Breast epithelium (tissue), 4 donors: ENCODE measurements at places on chromosomes 7 and 10. TPM values are rescaled to one million over a fixed set of nuclear protein-coding genes. Genes with fewer than 3 reads are reported as not detected.

Gene HMX3
- total RNA-seq, result not detected

- H3K4me3 ChIP-seq, result peak overlapping the region; percentile 86
- H3K27me3 ChIP-seq, result no peaks in the 10 kb centered on the region
- no peak for DNase-seq
- H3K36me3 ChIP-seq, result no peaks in the 10 kb centered on the region
Observed at GRCh38 chr10:70053841-70054288, 1.2 kb downstream of the MACROH2A2 start.

DNA sequence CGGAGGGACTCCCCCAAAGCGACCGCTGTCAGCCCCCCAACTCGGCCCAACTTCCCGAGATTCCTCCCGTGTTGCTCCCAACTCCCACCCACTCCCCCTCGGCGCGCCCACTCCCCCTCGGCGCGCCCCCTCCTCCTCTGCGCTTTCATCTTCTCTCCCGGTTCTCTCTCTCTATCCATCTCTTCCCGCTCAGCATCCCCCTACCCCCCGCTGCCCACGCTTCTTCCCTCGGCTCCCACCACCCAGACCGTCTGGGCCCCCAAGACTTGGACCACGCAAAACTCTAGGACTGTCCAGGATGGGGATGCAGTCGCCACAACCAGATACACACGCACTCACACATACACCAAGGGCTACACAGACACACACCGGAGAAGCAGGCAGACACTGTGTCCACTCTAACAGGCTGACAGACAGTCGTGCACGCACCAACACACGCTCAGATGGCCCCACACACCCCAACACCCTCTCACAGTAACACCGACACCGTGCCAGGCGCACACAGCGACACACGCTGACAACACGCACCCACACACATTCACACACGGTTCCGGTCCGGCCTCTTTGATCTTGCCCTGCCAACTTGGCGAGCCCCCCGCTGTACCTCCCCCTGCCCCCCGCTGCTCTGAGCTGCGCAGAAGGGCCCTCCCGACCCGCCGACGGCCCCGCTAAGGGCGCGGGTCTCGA, 1.1 kb downstream of the GRID1 start:
- DNase-seq, result peak; percentile 50
- H3K4me3 ChIP-seq, result peak overlapping the region; percentile 77
- peaks cover 48% of the 10 kb centered on the region for H3K27me3 ChIP-seq
- H3K27ac ChIP-seq, result no peak overlapping the region
- H3K36me3 ChIP-seq, result no peaks in the 10 kb centered on the region

GRCh38 chr10:4635388-4635787, 190.6 kb upstream of the AKR1E2 start:
- no peak for DNase-seq
- H3K4me1 ChIP-seq, result no peaks in the 10 kb centered on the region
- H3K27ac ChIP-seq, result no peak overlapping the region
- no peaks in the 10 kb centered on the region for H3K27me3 ChIP-seq
- no peak overlapping the region for H3K4me3 ChIP-seq

DNA sequence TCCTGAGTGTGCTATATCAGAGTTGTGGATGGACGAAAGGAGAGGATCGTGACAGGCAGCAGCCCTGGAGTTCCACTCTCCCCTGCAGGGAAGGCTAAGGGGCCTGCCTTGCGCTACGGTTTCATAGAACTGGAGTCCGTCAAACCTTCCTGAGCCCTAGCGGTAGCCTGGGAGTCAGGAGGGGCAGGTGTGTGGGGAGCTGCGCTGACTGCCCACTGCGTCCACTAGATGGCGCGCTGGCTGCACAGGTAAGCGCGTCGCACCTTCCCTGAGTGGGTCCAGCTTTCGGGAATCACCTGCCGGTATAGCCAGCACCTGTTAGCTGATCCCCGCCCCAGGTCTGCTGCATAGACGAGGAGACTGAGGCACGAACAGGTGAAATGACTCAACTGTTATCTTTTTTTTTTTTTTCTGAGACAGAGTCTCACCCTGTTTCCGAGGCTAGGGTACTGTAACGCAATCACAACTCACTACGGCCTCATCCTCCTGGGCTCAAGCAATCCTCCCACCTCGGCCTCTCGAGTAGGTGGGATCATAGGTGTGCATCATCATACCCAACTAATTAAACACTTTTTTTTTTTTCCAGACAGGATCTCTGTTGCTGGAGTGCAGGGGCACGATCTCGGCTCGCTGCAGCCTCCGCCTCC, 20.2 kb upstream of the BAIAP2L1 start:
- H3K4me1 ChIP-seq, result no peaks in the 10 kb centered on the region
- no peak overlapping the region for H3K27ac ChIP-seq
- no peaks in the 10 kb centered on the region for H3K36me3 ChIP-seq
- DNase-seq, result peak; percentile 78
- no peaks in the 10 kb centered on the region for H3K27me3 ChIP-seq
- no peak overlapping the region for H3K4me3 ChIP-seq

- H3K36me3 ChIP-seq, result no peaks in the 10 kb centered on the region
- no peak overlapping the region for H3K27ac ChIP-seq
- no peaks in the 10 kb centered on the region for H3K27me3 ChIP-seq
- no peak overlapping the region for H3K4me3 ChIP-seq
- DNase-seq, result no peak
- no peaks in the 10 kb centered on the region for H3K4me1 ChIP-seq
Observed at GRCh38 chr10:32893434-32893833, 64.6 kb downstream of the ITGB1 start.

- no peaks in the 10 kb centered on the region for H3K4me1 ChIP-seq
- no peak overlapping the region for H3K27ac ChIP-seq
- no peaks in the 10 kb centered on the region for H3K27me3 ChIP-seq
- no peak overlapping the region for H3K4me3 ChIP-seq
- DNase-seq, result no peak
- no peaks in the 10 kb centered on the region for H3K36me3 ChIP-seq
Observed at GRCh38 chr7:116232920-116233319, 22.6 kb downstream of the TES start.

- no peak for DNase-seq
- peaks cover 3% of the 10 kb centered on the region for H3K4me1 ChIP-seq
- no peaks in the 10 kb centered on the region for H3K27me3 ChIP-seq
- H3K27ac ChIP-seq, result no peak within 1 kb of the TSS
- no peaks in the 10 kb centered on the region for H3K36me3 ChIP-seq
- no peak within 1 kb of the TSS for H3K4me3 ChIP-seq
Observed at GRCh38 chr7:135728136-135728669, at the start of gene SLC13A4. SLC13A4 (minus strand) TSS chr7:135728186; CDS start chr7:135727496, 690 bp downstream.

- no peaks in the 10 kb centered on the region for H3K36me3 ChIP-seq
- H3K27ac ChIP-seq, result no peak overlapping the region
- no peak overlapping the region for H3K4me3 ChIP-seq
- H3K27me3 ChIP-seq, result no peaks in the 10 kb centered on the region
- peaks cover 6% of the 10 kb centered on the region for H3K4me1 ChIP-seq
Observed at GRCh38 chr10:103763374-103764202, 91.8 kb downstream of the SH3PXD2A start.

Gene SMIM30
- 42.1 TPM for total RNA-seq

DNA sequence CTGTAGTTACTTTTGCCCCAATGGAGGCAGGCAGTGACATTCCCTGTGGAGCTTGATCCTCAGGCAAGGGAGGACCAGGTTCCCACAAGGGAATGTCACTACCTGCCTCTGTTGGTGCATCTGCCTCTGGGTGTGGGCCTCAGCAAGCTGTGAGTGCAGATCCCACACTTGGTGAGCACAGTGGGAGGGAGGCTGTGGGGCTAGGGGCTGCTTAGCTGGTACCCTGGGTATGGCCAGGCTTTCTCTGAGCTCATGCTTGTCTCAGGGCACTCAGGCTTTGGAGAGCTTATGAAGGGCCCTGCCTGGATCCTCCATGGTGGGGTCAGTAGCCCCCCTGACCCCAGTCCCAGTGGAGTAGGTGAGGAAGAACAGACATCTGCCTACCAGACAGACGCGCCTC, 16.2 kb upstream of the ZNF488 start:
- no peak overlapping the region for H3K4me3 ChIP-seq
- H3K4me1 ChIP-seq, result no peaks in the 10 kb centered on the region
- no peak for DNase-seq
- no peaks in the 10 kb centered on the region for H3K27me3 ChIP-seq

Gene AGFG2
- total RNA-seq, result 18.7 TPM

Gene FRMPD2
- total RNA-seq, result 1.9 TPM

DNA sequence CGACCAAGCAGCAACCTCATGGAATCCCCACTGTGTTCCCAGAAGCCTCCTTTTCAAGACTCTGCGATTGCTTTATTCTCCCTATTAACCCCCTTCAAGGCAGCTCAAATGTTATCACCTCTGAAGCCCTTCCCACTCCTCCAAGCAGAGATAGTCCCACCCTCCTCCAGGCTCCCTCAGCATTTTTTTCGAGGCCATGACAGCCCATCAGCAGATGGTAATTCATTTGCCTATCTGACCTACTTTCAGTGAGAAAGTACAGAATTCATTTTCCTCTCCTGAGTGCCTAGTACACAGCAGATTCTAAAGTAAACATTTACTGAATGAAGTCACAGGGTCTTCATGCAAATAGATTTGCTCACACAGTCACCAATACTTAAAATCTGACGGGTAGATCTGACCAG, 47.8 kb downstream of the HERPUD2 start:
- H3K4me3 ChIP-seq, result no peak overlapping the region
- H3K27me3 ChIP-seq, result no peaks in the 10 kb centered on the region
- DNase-seq, result no peak
- H3K36me3 ChIP-seq, result no peaks in the 10 kb centered on the region
- peak overlapping the region; percentile 26 for H3K27ac ChIP-seq
- peaks cover 6% of the 10 kb centered on the region for H3K4me1 ChIP-seq

DNA sequence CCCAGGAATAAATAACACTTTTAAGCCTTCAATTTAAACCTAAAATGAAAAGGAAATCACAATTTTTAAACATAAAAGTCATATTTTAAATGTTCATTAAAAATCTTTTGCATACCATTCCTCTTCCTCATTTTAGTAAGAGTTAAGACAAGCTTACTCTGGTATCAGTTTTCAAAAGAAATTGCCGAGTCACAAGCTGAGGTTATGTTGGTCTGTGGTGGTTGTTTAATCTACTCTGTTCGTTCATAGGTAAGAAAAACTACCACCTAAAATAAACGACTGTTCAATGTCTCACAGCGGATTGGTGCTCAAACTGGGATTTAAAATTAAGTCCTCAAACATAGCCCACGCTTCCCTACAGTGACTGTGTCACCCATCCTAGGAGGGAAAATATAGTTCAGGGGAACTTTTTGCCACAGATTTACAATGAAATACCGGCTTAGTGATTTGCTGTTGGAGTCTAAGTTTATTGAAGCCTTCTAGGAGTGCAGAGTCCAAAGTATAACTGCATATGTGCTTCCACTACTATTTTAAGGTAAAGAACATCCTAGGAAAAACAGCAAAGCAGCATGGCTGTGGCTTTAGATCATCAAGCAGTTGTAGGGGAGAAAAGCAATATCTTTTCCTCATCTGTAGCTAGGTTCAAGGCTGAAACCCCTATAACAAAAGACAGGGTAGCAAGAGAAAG, 61.1 kb downstream of the GNAT3 start:
- no peaks in the 10 kb centered on the region for H3K36me3 ChIP-seq
- H3K27me3 ChIP-seq, result no peaks in the 10 kb centered on the region
- no peak overlapping the region for H3K4me3 ChIP-seq
- H3K4me1 ChIP-seq, result no peaks in the 10 kb centered on the region
- no peak for DNase-seq

DNA sequence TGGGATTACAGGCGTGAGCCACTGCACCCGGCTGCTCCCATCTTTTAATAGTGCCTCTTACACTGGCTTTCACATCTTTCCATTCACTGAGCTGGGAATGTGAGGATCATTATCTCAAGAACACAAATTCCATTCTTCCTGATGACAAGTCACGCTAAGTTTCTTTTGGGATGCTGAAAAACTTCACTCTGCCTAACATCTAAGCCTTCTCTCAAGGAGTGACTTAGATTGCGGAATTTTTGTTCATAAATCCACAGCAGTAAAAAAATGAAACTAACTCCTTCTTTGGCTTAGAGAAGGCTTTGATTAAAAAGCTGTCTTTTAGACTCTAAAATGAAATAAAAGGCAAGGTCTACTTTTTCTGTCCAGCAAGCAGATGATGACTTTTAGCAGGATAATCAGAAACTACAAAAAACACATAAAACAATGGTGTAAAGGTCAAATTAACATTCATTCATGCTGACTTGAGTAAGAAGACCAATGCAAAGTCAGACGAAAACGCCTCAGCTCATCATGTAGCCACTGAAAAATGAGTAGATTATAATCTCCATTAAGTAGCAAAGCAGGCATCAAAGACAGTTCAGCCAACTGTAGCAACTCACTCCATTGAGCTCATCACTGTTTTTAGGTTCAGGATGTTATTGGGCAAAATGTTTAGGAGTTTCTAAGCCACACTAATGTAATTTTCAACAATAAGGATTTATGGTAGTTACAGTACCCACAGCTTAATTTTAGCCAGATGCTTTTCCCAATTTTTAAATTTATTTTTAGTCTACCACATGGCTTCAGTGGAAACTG, 178.8 kb downstream of the ELMO1 start:
- no peaks in the 10 kb centered on the region for H3K4me1 ChIP-seq
- H3K4me3 ChIP-seq, result no peak overlapping the region
- no peaks in the 10 kb centered on the region for H3K36me3 ChIP-seq
- H3K27me3 ChIP-seq, result no peaks in the 10 kb centered on the region

Gene VIPR2
- 4.6 TPM for total RNA-seq

Gene TMEM209
- total RNA-seq, result 13.8 TPM

GRCh38 chr7:72334066-72334465, 78.1 kb downstream of the CALN1 start:
- no peak overlapping the region for H3K27ac ChIP-seq
- H3K27me3 ChIP-seq, result no peaks in the 10 kb centered on the region
- no peak for DNase-seq
- H3K36me3 ChIP-seq, result no peaks in the 10 kb centered on the region
- H3K4me3 ChIP-seq, result no peak overlapping the region

Gene ZNF488
- not detected for total RNA-seq

DNA sequence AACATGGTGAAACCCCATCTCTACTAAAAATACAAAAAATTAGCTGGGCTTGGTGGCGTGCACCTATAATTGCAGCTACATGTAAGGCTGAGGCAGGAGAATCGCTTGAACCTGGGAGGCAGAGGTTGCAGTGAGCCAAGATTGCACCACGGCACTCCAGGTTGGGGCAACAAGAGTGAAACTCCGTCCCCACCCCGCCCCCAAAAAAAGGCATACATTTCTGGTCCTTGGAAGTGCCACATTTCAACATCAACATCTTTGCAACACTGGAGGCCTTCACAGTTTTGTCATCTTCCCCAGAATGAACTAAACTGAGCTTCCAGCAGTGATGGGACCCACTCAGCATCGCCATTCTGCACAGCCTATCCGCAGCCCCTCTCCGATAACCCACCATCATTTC, 36.6 kb downstream of the FAM53B start:
- peak overlapping the region; percentile 85 for H3K27ac ChIP-seq
- DNase-seq, result no peak
- H3K4me3 ChIP-seq, result no peak overlapping the region
- H3K4me1 ChIP-seq, result peaks cover 21% of the 10 kb centered on the region
- no peaks in the 10 kb centered on the region for H3K36me3 ChIP-seq
- H3K27me3 ChIP-seq, result no peaks in the 10 kb centered on the region

Gene PPP1R17
- not detected for total RNA-seq

Gene RASA4B
- 3.7 TPM for total RNA-seq

DNA sequence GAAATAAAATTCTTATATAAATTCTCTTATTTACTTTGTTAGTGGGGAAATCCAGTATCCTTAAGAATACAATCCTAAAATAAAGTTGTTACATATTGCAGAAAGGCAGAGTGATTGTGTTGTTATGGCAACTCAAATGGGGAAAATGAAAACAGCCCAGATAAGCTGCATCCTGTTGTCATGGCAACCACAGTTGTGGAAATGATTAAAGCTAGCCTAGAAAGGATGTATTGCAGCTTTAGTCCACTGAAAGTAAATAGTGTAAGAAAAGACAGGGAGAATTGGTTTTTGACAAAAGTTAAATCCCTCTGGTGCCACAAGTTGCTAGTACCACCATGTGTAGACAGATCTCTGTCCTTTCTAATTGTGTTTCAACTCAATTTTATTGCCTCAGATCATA, 43.2 kb downstream of the BTRC start:
- H3K4me1 ChIP-seq, result no peaks in the 10 kb centered on the region
